Suprapubic skin (tissue), 4 donors: ENCODE measurements at places on chromosomes 1 and 21.

DNA sequence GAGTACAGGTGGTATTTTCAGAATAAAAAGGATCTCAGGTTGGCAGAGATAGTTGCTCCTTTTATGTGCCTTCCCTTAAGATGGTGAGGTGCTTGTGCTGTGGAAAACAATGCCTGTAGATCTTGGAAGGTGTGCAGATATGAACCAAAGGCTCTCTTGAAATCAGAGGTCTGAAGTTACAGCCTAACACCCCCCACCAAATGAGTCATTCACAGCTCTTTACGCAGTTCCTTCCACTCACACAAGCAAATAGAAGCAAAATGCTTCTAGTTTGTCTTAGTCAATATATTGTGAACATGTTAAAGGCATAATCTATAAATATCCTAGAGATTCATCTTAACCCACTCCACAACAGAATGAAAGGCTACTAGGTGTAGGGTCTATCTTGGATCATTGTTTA lies 128.9 kb upstream of the NR5A2 start:
- no peak overlapping the region for H3K4me3 ChIP-seq
- H3K4me1 ChIP-seq, result no peaks in the 10 kb centered on the region

DNA sequence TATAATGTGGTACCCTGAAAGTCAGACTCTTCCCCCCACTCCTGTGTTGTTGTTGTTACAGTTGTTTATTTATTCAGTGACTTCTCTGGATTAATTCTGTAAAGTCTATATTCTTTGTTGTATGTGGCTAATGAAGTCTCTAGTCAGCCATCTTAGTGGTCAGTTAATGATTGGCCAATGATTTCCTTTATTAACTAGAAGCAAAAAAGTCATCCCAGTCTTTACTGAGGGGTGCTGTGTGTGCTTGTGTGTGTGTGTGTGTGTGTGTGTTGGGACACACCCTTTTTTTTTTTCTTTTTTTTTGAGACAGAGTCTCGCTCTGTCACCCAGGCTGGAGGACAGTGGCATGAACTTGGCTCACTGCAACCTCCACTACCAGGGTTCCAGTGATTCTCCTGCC lies 37.3 kb upstream of the HYI start:
- H3K4me3 ChIP-seq, result no peak overlapping the region
- peaks cover 2% of the 10 kb centered on the region for H3K4me1 ChIP-seq
- H3K27ac ChIP-seq, result no peak overlapping the region
- no peaks in the 10 kb centered on the region for H3K36me3 ChIP-seq

GRCh38 chr1:245393694-245394093 lies 238.9 kb downstream of the KIF26B start:
- H3K36me3 ChIP-seq, result no peaks in the 10 kb centered on the region
- H3K4me1 ChIP-seq, result no peaks in the 10 kb centered on the region
- no peak overlapping the region for H3K4me3 ChIP-seq
- H3K27ac ChIP-seq, result no peak overlapping the region
- H3K27me3 ChIP-seq, result peaks cover 4% of the 10 kb centered on the region

- no peaks in the 10 kb centered on the region for H3K27me3 ChIP-seq
- no peaks in the 10 kb centered on the region for H3K4me1 ChIP-seq
- DNase-seq, result no peak
- no peaks in the 10 kb centered on the region for H3K36me3 ChIP-seq
- no peak overlapping the region for H3K4me3 ChIP-seq
These were observed 11.7 kb upstream of the C2CD2 start for GRCh38 chr21:41965461-41966013.

GRCh38 chr1:151165281-151165737 lies 393 bp downstream of the LYSMD1 start:
- no peak for DNase-seq
- no peaks in the 10 kb centered on the region for H3K27me3 ChIP-seq
- H3K4me1 ChIP-seq, result peaks cover 39% of the 10 kb centered on the region
- peaks cover 41% of the 10 kb centered on the region for H3K36me3 ChIP-seq
- peak overlapping the region; percentile 84 for H3K27ac ChIP-seq

DNA sequence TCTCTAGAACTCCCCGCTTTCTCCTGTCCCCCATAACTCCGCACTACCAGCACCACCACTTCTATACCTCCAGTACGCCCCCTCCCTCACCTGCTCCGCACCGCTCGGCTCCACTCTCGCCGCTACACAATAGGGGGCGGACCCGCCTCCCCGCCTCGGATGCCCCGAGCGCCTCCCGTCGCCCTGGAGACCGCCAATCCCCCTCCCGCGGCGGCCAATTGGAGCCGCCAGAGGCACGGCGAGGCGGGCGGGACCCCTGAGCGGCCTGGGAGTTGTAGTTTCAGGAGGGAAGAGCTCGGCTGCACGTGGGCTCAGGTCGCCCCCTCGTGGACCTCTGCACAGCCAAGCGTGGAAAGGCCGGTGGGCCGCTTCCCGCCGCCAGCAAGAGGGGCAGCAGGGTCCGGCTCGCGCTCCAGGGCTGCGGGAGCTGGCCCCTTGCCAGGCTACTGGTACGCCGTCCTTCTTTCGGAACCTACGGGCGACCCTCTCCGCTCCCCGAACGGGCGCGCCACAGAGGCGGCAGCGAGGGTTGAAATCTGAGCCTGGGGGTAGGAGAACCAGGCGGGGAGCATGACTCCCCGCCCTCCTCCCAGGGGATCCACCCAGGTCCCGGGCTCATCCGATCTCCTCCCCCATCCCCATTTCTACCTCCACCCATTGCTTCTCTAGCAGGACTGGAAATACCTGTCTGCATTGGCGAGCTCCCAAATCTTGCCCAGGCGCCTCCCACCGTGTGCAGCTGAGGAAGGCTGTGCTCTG lies at the start of gene IGSF9:
Gene IGSF9, minus strand, starts transcription at position 131 of the 759 bp plus-strand sequence. CDS start 2,159 bp downstream, outside the sequence.
- H3K27me3 ChIP-seq, result peaks cover 10% of the 10 kb centered on the region
- peak within 1 kb of the TSS; percentile 89 for H3K27ac ChIP-seq
- peaks cover 80% of the 10 kb centered on the region for H3K4me1 ChIP-seq
- H3K36me3 ChIP-seq, result no peaks in the 10 kb centered on the region

DNA sequence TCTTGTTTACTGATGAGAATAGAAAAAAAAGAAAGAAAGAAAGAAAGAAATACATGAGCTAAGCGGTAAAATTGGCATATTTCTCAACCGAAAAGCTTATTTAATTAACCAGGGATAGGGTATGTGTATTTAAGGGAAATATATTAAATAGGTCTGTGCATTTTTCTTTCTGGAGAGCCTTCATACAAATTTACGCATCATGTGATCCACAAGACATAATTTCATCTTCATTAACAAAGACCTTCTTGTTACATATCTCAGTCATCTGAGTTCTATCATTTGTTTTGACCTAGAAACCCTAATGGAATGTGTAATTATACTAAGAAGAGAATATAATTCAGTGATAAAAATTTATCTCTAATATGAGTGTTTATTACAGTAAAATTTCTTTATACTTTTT lies 37.2 kb downstream of the CFH start:
- H3K4me1 ChIP-seq, result no peaks in the 10 kb centered on the region
- peaks cover 4% of the 10 kb centered on the region for H3K36me3 ChIP-seq
- no peak overlapping the region for H3K27ac ChIP-seq
- H3K4me3 ChIP-seq, result no peak overlapping the region
- no peak for DNase-seq
- no peaks in the 10 kb centered on the region for H3K27me3 ChIP-seq

- no peak overlapping the region for H3K27ac ChIP-seq
- H3K36me3 ChIP-seq, result no peaks in the 10 kb centered on the region
- no peaks in the 10 kb centered on the region for H3K27me3 ChIP-seq
These were observed 69.5 kb downstream of the DNM3 start for GRCh38 chr1:171910786-171911185.

- H3K36me3 ChIP-seq, result no peaks in the 10 kb centered on the region
- no peaks in the 10 kb centered on the region for H3K27me3 ChIP-seq
- no peaks in the 10 kb centered on the region for H3K4me1 ChIP-seq
- H3K27ac ChIP-seq, result no peak overlapping the region
These were observed 10.0 kb downstream of the RGSL1 start for GRCh38 chr1:182459949-182460348.

DNA sequence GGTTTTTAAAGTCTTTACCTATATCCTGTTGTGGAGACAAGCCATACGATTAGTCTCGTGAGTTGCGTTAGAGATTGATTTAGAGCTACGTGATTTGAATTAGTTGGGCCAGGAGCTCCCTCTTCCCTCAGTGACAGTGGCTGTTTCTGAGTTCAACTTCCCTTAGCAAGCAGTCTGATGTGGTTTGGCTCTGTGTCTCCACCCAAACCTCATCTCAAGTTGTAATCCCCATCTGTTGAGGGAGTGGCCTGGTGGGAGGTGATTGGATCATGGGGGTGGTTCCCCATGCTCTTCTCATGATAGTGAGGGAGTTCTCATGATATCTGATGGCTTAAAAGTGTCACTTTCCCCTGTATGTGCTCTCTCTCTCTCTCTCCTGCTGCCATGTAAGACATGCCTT lies 192.9 kb upstream of the PTGFR start:
- H3K27me3 ChIP-seq, result no peaks in the 10 kb centered on the region
- H3K36me3 ChIP-seq, result no peaks in the 10 kb centered on the region
- DNase-seq, result no peak
- peak overlapping the region; percentile 19 for H3K27ac ChIP-seq
- peaks cover 7% of the 10 kb centered on the region for H3K4me1 ChIP-seq

DNA sequence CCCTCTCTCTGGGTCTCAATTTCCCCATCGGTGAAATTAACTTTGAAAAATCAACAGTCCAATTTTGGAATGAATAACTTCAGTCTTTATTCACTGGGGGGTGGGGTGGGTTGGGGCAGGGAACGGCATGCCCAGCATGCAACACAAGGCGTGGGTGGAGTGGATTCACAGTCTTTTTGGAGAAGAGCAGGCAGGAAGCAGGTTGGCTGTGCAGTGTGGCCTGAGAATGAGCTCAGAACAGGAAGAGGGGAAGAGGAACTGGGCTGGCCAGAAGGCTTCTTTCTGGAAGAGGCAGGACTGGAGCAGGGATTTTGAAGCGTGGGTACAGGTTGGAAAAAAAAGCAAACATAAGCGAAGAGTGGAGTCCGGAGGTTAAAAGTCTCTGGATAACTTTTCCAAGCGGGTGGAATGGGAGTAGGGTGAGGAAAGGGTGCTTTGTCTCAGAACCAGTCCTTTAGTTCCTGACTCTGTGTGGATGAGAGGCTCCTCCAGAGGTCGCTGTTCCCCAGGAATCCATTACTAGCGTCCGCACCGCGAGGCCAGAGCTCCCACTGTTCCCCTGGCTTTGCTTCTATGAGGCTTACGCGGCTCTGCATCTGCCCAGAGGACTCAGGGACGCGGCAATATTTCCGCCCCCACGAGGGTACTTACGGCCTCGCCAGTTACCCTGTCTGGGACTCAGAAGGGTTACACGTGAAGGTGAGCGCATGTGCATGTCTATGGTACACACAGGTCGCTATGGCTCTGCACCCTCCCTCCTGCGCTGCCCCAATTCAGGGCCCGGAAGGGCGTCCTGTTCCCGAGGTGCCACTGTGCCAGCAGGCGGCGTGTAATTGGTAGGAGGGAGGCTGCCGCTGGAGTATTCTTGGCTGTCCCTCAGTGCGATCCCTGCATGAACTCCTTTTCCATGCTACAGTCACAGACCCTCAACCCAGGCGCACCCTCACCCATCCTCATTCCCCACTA lies 5.5 kb upstream of the FOXD2 start:
- H3K4me1 ChIP-seq, result peaks cover 52% of the 10 kb centered on the region
- H3K4me3 ChIP-seq, result peak overlapping the region; percentile 33
- H3K27me3 ChIP-seq, result peaks cover 78% of the 10 kb centered on the region
- no peaks in the 10 kb centered on the region for H3K36me3 ChIP-seq
- DNase-seq, result peak; percentile 89

DNA sequence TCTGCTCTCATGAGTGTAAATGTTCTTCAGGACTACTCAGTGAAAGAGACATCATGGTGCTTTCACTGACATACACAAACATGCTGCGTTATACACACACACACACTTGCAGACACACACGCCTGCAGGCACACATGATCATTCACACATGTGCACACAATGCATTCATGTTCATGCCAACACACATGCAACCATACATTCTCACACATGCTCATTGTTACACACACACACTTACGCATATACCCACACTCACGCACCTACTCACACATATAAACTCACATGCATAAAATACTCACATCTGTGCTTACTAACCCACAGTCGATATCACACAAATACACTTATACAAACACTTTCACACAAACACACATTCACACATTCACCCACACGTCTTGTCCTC lies 241.6 kb downstream of the LMX1A start:
- no peaks in the 10 kb centered on the region for H3K4me1 ChIP-seq
- no peak overlapping the region for H3K27ac ChIP-seq
- H3K36me3 ChIP-seq, result no peaks in the 10 kb centered on the region
- no peak for DNase-seq
- peaks cover 34% of the 10 kb centered on the region for H3K27me3 ChIP-seq
- no peak overlapping the region for H3K4me3 ChIP-seq

DNA sequence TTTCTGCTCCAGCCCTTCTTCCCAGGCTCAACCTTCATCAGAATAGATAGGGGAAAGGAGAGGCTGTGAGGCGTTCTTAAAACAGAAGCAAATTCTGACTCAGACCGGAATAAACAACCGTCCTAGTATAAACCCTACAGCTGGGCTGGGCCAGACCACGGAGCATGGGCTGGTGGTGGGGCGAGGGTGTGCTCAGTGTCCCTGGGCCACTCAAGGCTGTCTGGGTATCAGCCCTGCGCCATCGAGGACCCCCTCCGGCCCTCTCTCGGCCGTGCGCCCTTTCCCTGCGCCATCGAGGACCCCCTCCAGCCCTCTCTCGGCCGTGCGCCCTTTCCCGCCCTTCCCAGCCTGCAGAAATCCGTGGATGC lies 36.0 kb downstream of the CAPN2 start:
- H3K27me3 ChIP-seq, result no peaks in the 10 kb centered on the region
- H3K27ac ChIP-seq, result peak overlapping the region; percentile 36
- peak overlapping the region; percentile 42 for H3K4me3 ChIP-seq
- peaks cover 19% of the 10 kb centered on the region for H3K4me1 ChIP-seq
- H3K36me3 ChIP-seq, result peaks cover 65% of the 10 kb centered on the region
- no peak for DNase-seq
